ENCODE measurements at places on chromosomes 11 and 22. TPM values are rescaled to one million over a fixed set of nuclear protein-coding genes. Genes with fewer than 3 reads are reported as not detected.

ELF5 gene
- total RNA-seq, result not detected

APBB1 gene
- total RNA-seq, result 65.3 TPM

PARVG gene
- total RNA-seq, result 14.7 TPM

SLC5A4 gene
- 0.43 TPM for total RNA-seq

MYO7A gene
- total RNA-seq, result 17.3 TPM

APIP gene
- 31.1 TPM for total RNA-seq

GRCh38 chr11:1483445-1483961, 3.1 kb downstream of the MOB2 start:
- DNase-seq, result no peak

GRCh38 chr11:2724653-2725367, 25.0 kb upstream of the KCNQ1OT1 start:
- peak; percentile 91 for DNase-seq

DNA sequence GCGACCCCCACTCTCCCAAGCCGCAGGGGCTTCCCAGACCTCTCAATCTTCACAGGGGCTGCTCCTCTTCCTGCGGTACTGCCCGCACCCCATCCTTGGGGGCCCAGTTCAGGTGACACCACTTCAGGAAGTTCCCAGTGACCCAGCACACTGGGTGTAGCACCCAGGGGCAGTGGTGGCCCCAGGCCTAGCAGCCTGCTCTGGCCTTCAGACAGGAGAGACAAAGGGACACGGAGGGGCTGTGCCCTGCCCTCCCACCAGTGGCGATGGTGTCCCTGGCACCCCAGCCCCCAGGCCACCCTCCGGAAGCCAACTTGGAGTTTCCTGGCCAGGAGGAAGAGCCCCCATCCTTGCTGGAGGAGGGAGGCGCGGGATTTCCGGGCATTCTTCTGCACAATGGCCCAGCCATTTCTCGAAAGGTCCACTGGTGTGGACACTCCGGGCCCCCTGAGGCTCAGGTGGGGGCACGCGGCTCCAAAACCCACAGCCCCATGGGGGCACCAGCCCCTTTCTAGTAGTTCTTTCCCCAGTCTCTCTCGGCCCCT, 978 bp upstream of the CLDN5 start:
- peak; percentile 73 for DNase-seq

GRCh38 chr11:126722956-126723664, 277.5 kb downstream of the KIRREL3 start:
- peak; percentile 9 for DNase-seq

DNA sequence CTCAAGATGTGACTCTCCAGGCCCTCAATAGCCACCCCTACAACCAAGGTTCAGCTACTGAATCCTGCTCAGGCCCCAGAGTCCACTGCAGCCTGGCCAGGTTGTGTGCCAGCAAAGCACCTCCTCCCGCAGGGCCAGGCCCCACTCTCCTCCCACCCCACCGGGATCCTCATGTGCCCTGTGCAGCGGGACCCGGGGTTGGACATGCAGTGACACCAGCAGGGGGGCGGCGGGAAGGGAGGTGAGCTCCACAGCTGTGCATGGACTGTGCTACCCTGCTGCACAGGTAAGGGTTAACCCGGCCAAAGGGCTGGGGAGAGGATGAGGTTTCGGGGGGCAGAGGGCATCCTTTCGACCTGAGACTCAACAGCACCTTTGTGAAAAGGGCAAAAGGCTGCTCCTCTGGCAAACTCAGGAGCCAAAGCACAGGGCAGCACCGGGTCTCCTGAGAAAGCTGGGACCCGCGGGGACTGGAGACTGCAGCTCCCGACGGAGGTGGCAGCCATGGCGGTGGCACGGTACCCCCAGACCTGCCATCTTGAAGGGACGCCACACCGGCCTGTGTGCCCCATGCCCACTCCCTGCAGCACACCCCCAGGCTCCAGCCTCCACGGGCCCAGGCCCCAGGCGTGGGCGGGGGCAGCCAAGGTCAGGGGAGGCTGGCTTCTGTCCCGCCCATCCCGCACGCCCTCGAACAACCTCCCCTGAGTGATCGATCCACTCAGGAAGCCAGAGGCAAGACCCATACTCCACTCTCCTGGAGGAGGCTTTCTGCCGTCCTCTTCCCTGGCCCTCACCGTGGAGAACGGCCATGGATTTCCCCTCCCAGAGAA, 10.6 kb downstream of the PLXNB2 start:
- DNase-seq, result no peak

DNA sequence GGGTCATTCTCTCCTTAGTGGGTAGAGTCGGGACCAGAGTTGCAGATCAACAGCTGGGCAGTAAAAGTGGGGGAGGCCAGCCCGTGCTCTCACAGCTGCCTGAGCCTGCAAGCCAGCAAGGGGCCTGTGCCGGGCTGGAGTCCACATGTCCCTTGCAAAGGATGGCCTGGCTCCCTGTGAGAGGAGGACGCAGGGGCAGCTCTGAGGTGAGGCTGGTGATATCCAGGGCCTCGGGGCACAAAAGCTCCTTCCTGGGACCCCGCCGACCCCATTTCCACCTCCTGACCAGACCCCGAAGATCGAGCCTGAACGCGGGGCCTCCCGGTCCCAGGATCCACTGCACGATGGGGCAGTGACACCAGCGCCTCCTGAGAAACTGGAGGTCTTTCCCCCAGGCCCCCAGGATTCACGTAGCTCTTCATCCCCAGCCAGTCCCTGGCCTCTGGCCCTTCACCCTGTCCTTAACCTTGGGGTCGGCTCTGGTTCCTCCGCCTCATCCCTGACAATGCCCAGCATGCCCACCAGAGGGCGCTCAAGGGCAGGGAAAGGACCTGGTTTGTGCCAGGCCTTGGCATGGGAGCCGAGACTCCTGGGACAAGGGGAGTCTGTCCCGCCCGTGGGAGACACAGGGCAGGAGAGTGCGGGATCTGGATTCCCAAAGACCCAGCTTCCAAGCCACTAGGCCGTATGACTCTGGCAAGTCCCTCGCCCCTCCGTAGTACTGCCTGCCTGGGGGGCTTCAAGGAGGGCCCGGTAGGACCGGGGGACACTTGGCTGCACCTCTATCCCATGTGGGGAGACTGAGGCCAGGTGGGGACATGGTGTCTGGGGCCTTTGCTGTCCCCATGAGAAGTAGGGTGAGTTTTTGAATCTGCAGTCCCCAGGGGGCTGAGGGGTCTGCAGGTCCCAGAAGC, 17.8 kb upstream of the WNT7B start:
- DNase-seq, result peak; percentile 95

GRCh38 chr22:38448945-38449745, 5.9 kb downstream of the KCNJ4 start:
- no peak for DNase-seq

- DNase-seq, result no peak
These were observed 90.9 kb downstream of the RRAS2 start for GRCh38 chr11:14267861-14268635.
